ENCODE measurements at places on chromosomes 7 and 10.

- DNase-seq, result no peak
These were observed 33.3 kb downstream of the LRMDA start for GRCh38 chr10:75464478-75465449.

- DNase-seq, result no peak
These were observed 66.8 kb upstream of the SEPHS1 start for GRCh38 chr10:13414855-13415254.

- no peak for DNase-seq
These were observed 39.5 kb upstream of the PPP1R17 start for GRCh38 chr7:31647511-31647910.

GRCh38 chr7:110881721-110882120 is 209.2 kb upstream of the LRRN3 start:
- DNase-seq, result no peak
